ENCODE measurements at places on chromosomes 6 and 20.

- DNase-seq, result no peak
Measured at GRCh38 chr6:33957131-33957891, 153.5 kb upstream of the MLN start.

GRCh38 chr6:53062169-53062539, 3.0 kb upstream of the FBXO9 start:
- DNase-seq, result no peak

GRCh38 chr6:47097092-47097945, 55.2 kb upstream of the ADGRF1 start:
- DNase-seq, result peak; percentile 33

DNA sequence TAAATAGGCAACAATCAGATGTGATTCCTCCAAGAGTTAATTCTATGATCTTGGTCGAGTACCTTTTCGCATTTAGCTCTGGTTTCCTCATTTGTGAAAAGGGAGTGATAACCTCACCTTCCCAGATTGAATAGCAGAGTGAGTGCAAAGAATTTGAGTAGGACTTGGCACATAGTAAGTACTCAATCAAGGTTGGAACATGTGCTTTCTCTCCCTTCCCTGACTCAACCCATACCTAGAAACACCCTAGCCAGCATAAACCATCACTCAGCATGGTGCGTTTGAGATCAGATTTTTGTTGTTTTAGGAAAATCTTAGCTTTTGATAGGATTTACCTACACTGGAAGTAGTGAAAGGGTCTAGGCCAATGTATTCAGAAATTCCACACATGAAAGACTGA, 333.4 kb upstream of the NT5E start:
- no peak for DNase-seq

GRCh38 chr6:109469591-109470189, 13.3 kb downstream of the ZBTB24 start:
- no peak for DNase-seq

GRCh38 chr6:51842061-51842803, 245.2 kb downstream of the PKHD1 start:
- DNase-seq, result no peak

DNA sequence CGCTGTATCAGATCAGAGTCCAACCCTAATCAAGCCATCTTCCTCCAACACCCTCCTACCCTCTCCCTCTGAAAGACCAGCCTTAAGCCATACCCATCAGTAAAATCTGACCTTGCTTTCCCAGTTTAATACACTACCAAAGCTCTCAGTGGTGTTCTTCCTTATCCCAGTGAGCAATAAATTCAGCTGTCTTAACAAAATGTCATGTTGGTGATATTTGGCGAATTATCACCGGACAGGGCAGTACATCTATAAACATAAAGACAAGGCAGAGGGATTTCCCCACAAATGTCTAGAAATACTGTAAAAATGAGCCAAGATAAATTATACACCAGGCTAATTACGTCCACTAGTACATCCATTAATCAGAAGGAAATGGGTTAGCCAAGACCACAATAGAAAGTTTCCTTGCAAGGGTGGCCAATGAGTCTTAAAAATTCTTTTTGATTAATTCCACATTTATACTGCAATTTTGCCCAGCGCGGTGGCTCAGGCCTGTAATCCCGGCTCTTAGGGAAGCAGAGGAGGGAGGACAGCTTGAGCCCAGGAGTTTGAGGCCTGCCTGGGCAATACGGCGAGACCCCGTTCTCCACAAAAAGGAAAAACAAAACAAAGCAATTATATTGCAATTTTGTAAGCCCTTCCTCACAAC, 905 bp downstream of the RARS2 start:
- no peak for DNase-seq

DNA sequence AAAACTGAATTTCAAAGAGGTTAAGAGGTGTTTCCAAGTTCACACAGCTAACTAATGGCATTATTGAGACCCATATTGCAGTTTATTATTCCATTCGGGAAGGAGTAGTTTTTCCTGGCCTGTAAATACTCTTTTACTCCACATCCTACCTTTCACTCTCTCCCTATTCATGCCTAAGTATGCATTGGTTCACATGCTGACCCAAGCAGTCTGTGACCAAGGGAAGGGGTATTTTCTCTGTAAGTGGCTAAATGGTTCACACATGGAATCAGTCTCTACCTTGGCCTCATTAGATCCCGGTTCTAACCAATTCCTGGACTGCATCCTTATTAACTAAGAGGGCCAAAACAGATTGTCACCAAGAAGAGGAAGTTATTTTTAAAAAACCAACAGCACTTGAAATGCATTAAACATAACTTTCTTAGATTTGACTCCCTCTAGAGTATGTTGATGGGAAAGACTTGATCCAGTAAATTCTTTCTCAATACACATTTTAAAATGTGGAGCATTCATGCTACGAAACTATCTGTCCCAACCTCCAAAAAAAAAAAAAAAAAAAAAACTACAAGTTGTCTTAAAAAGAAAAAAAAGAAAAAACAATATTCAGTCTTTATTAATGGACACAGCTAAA, 17.8 kb upstream of the RSPO3 start:
- no peak for DNase-seq

GRCh38 chr6:125906158-125906998, 50.2 kb upstream of the HINT3 start:
- DNase-seq, result peak; percentile 63

GRCh38 chr6:35586542-35586941, 73.8 kb upstream of the TULP1 start:
- no peak for DNase-seq

GRCh38 chr20:62323980-62324906, 21.4 kb downstream of the ADRM1 start:
- DNase-seq, result no peak

DNA sequence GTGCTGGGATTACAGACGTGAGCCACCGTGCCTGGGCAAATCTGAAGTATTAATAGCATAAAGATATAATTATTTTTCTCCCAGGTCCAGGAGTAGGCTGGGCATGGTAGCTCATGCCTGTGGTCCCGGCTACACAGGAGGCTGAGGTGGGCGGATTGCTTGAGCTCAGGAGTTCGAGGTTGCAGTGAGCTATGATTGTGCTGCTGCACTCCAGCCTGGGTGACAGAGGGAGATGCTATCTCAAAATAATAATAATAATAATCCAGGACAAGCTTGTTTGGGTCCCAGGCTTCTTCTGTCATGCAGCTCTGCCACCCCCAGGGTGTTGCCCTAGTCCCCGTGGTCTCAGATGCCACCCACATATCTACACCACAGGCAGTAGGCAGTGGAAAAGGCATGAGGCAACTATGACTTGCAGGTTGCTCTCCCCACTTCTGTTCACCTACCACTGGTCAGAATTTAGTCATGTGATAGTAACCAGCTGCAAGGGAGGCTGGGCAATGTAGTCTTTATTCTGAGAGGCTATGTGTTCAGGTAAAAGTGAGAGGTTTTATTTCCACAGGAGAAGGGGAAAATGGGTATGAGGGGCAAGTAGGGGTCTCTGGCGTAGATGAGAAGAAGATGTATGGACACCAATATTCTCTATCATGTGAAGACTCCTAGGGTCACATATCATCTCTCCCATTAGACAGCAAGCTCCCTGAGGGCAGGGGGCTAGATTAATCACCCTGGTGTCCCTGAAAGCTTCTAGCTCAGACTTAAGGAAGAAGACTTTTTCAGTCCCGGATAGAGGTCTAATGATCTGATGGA, 25.7 kb downstream of the TCF15 start:
- DNase-seq, result no peak

DNA sequence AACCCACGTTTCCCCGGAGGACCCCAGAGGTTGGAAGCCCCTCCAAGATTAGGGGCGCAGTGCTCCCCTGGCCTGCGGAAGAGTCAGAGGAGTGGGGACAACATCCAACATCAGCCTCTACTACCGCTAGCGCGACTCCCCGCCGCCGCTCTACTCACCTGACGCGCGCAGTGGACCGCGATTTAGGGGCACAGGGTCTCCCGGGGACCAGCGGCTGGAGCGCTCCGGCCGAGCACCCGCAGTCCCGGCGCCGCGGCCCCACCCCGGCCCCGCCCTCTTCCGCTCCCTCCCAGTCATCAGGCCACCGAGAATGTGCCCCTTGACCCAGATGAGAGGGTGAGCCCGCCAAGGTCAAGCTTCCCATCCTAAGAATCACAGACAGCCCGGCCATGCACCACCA, at the start of gene ZFP57:
Gene ZFP57, minus strand, starts transcription at position 249 of the 400 bp plus-strand sequence. CDS start 4,149 bp downstream, outside the sequence.
- no peak for DNase-seq

DNA sequence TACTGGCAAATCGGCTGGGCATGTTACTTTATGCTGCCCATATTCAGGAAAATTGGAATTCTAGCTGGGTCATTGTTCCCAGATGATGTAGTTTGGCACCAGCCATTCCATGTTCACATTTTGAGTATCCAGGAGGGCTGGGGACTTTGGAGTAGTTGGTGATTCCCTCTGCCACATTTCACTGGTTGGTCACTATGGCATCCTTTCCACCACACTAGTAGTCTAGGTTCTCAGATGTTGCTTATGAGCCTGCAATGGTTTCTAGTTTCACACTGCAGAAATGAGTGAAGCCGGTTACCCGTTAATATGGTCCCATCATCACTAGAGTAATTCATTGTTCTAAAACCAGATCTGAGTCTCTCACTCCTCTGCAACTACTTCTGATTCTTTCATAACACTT, 4.6 kb downstream of the PTPN1 start:
- DNase-seq, result peak; percentile 23

- no peak for DNase-seq
Measured at GRCh38 chr20:5148581-5148980, 21.8 kb downstream of the CDS2 start.

DNA sequence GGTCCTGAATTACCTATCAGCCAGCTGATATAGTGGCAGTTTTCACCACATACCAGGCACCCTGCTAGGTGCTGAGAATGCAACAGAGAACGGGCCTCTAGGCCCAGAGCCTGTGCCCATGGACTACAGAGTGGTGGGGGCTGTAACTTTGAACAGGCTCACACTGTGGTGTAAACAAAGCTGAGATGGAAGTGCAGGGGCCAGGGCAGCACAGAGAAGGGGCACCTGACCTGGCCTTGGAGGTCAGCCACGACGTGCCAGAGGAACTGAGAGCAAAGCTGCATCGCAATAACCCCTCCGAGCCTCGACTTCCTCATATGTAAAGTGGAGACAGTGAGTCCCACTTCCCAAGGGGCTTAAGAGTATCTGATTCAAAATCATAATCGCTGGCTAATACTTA, 105.8 kb downstream of the MAFB start:
- no peak for DNase-seq

DNA sequence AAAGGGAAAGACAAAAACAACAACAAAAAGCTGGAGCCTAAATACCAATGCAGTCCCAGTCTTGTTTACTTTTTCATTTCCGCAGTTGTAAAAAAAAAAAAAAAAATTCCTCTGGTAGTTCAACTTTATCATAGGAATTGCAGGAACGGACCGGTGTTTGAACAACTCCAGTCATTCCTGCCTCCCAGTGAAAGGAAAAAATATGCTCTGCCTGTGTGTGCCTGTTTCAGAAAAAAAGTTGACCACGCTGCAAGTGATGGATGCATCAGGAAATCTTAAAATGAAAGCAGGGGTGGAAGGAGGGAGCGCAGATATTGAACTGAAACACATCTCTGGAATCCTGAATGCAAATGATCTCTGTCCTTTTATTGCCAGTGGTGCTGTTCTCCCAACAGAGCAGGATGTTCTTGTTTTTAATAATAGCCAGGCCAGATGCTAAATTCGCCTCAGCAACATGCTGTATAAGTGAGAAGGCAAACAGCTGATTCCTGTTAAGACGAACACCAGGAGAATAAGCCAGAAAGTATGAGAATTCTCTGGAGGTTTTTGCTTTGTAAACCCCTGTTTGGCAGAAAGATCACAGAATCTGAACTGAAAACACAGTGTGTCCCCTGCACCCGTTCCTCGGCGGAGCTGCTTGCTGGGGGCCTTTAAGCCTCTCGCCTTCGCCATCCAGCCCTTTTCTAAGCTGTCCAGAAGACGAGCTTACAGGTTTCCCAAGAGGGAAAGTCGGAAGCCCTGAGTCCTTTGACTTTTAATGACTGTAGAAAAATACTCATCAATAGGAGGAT, 178.4 kb upstream of the SUPT3H start:
- DNase-seq, result no peak

- DNase-seq, result no peak
Measured at GRCh38 chr6:43833223-43833995, 63.4 kb downstream of the VEGFA start.

GRCh38 chr6:136889271-136890193, 32.6 kb upstream of the SLC35D3 start:
- DNase-seq, result no peak

GRCh38 chr6:31870385-31870921, 7.8 kb upstream of the NEU1 start:
- DNase-seq, result no peak

DNA sequence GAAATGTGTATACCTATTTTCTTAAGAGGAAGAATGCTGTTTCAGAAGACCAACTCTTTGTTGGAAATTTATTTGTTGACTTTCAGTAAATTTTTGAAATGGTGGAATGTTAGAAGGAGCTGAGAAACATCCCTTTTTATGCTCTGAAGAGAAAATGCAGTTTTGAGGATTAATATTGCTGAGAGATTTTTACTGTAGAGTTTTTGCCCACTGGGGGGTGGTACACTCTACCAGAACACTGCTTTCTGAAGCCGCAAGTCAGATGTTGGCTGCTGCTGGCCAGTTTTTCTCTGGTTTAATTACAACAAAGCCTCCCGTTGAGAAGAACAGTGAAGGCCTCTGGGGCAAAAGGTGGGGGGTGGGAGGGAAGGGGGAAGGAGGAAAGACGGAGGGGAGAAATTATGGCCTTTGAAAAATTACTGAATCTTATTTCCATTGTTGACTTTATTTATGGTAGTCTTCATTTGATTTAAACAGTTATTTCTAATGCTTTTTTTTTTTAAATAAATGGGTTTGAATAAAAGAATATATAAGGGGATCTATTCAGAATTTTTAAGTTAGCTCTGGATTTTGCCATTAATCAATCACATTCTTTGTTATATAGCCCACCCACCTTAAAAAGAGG, 3.0 kb downstream of the FLRT3 start:
- DNase-seq, result no peak

- DNase-seq, result peak; percentile 21
Measured at GRCh38 chr6:136173519-136174507, 76.3 kb downstream of the MTFR2 start.

DNA sequence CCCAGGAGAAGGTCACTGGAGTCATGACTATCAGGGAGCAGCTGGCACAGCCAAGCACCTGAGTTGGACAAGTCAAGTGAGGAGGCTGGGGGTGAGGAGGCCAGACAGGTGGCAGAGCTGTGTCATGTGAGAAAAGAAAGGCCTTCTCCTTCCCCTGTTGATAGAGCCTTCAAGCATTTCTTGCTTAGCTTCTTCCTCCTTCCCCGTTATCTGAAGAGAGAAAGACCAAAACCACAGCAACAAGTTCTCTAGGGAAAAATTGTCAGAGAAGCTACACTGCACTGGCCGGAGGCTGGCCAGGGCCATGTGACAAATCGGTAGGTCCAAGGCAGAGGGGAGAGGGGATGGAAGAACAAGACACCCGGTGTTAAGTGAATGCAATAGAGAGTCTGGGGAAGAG, 202.1 kb upstream of the PRDM1 start:
- no peak for DNase-seq

- DNase-seq, result no peak
Measured at GRCh38 chr20:44931911-44932310, 22.1 kb downstream of the PABPC1L start.

DNA sequence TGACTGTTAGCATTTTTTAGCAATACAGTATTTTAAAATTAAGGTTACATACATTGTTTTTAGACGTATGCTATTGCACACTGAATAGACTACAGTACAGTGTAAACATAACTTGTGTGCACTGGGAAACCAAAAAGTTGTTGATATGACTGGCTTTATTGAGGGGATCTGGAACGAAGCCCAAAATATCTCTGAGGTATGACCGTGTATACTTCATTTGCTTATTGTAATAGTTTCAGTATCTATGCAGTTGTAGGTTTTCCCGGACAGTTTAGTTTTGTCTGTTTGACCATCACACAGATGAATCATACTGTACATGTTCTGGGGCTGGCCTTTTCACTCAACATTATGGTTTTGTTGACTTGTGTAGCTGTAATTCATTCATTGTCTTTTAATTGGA, 6.9 kb upstream of the ZBTB12 start:
- no peak for DNase-seq

Data from activated T-cell treated with anti-CD3 and anti-CD28 coated beads, Interleukin-2, amount 50 U/mL, for 48 hours (primary cell).